ENCODE measurements at places on chromosomes 4 and X.

GRCh38 chr4:89468602-89469001 lies 161.0 kb upstream of the GPRIN3 start:
- DNase-seq = no peak

- DNase-seq = no peak
Observed at GRCh38 chr4:137693641-137694040, 161.3 kb upstream of the PCDH18 start.

GRCh38 chrX:83759872-83760271 lies 101.1 kb upstream of the CYLC1 start:
- no peak for DNase-seq

DNA sequence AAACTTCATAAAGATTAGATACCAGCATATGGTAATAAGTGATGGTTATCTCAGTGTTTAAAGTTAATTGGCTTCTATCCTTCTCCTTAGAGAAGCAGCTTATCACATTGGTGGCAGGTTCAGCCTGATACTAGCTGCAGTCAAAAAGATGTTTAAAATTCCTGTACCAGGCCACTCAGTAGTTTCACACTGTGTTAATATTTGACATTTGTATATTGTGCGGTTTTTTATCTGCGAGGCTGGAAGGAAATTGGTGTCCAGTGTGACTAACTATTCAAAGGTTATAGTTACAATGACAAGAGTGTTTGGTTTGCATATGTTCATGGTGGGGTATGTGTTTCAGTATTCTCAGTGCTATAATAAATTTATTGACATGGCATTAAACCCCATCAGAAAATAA lies 27.5 kb upstream of the TBC1D8B start:
- no peak for DNase-seq

- DNase-seq = no peak
Observed at GRCh38 chr4:140059159-140059558, 94.8 kb downstream of the MAML3 start.

GRCh38 chr4:107826421-107826980 lies 1.8 kb downstream of the SGMS2 start:
- no peak for DNase-seq

DNA sequence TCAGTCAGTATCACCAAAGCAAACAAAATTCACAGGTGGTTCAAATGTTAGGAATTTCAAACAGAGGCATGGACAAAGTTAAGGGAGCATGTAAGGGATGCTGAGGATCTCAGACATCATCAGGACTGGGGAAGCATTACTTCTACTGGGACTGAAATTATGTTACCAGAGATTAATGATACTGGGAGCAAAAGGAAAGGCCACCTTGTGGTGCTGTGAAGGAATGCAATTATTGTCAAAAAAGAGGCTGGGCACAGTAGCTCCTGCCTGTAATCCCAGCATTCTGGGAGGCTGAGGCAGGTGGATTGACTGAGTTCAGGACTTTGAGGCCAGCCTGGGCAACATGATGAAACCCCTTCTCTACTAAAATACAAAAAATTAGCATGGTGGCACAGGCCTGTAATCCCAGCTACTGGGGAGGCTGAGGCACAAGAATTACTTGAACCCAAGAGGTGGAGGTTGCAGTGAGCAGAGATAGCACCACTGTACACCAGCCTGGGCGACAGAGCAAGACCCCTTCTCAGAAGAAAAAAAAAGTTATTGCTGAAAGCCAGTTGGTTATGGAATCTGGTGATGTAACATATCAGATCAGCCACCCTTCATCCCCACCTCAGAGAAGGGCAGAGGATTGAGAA lies 954.3 kb downstream of the PCDH7 start:
- DNase-seq = no peak

GRCh38 chr4:56906489-56907393 lies 959 bp upstream of the REST start:
- DNase-seq = no peak

DNA sequence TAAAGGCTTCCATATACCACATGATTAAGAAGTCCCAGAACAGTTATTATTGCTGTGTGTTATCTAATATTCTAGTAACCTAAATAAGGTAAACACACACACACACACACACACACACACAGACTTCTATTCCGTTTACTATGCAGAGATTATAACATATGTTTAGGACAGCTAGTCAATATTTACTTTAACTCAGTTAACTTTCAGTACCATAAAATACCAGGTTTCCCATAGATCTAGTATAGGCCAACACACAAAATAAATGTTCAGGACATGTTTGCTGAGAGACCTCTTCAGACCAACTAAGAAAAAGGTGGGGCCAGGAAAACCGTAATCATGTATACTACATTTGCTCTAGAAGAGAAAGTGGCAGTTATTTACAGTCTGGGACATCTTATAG lies 365.5 kb downstream of the KLHL13 start:
- DNase-seq = no peak

DNA sequence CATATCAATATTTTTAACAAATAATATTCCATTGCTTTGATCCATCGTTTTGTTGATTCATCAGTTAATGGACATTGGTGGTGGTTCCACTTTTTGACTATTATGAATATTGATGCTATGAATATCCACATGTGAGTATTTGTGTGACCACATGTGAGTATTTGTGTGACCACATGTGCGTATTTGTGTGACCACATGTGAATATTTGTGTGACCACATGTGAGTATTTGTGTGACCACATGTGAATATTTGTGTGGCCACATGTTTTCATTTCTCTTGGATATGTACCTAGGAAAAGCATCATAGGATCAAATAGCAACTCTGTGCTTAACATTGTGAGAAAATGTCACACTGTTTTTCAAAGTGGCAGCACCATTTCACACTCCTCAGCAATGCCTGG lies 433.6 kb upstream of the FRG1 start:
- no peak for DNase-seq

GRCh38 chrX:12798601-12799000 lies 7.4 kb downstream of the PRPS2 start:
- no peak for DNase-seq

GRCh38 chrX:148620023-148620422 lies 119.6 kb downstream of the AFF2 start:
- DNase-seq = no peak

DNA sequence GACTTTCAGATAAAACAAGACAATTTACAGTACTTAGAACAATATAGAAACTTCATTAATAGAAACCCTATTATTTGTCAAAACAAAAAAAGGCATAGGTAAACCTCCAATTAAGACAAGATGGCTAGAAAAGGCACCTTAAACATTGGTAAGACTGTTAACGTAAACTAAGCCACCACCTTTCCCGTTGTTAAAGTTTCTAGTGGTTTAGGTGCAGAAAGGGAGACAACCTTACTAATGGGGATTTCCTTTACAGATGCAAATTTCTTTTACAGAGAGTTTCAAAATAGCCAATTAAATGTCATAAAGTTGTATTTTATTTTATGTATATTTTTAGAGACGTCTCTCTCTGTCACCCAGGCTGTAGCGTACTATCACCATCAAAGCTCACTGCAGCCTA lies 7.5 kb upstream of the NXF3 start:
- DNase-seq = no peak

DNA sequence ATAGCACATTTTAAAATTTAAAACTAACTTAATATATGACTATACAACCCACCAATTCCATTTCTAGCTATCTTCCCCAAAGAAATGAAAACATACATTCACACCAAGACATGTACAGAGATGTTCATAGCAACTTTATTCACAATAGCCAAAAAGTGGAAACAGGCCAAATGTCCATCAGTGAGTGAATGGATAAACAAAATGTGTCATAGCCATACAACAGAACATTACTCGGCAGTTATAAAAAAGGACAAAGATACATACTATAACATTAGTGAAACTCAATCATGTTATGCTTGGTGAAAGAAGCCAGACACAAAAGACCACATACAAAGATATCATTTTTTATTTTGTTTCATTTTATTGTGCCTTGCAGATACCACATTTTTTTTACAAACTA lies 396.8 kb downstream of the PACRGL start:
- DNase-seq = no peak

- no peak for DNase-seq
Observed at GRCh38 chr4:169096221-169096620, 86.2 kb upstream of the CBR4 start.

- no peak for DNase-seq
Observed at GRCh38 chr4:40750461-40751258, 905 bp downstream of the NSUN7 start.

- DNase-seq = peak; percentile 12
Observed at GRCh38 chr4:33357121-33357520, 2637.0 kb downstream of the PCDH7 start.

GRCh38 chr4:174061026-174061425 lies 222.4 kb downstream of the FBXO8 start:
- no peak for DNase-seq

GRCh38 chr4:2335729-2336101 lies 73.8 kb upstream of the MXD4 start:
- DNase-seq = no peak

- no peak for DNase-seq
Observed at GRCh38 chrX:32176510-32176909, 1034.8 kb downstream of the DMD start.

GRCh38 chrX:2627272-2627867 lies 63.7 kb upstream of the CD99 start:
- DNase-seq = no peak

DNA sequence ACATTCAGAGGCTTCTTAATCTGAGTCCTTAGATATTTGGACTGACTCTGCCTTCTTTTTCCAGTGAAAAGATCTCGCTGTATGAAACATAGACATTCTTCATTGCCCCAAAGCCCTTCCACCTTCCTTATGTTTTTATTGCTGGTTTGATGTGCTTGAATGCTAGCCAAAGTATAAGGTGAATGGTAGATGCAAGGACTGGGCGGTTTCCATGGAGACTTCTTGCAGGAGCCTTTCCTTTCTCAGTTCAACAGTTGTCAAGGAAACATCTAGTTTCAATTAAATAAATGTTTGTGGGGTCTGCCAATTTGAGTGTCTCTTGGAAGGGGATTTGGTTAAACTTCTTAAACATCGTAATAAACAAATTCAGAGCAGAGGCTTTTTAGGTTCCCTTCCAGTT lies 46.0 kb downstream of the REPS2 start:
- DNase-seq = no peak

GRCh38 chr4:148054275-148054674 lies 322.4 kb downstream of the ARHGAP10 start:
- DNase-seq = no peak

GRCh38 chr4:65399084-65399483 lies 271.2 kb downstream of the EPHA5 start:
- DNase-seq = peak; percentile 15

DNA sequence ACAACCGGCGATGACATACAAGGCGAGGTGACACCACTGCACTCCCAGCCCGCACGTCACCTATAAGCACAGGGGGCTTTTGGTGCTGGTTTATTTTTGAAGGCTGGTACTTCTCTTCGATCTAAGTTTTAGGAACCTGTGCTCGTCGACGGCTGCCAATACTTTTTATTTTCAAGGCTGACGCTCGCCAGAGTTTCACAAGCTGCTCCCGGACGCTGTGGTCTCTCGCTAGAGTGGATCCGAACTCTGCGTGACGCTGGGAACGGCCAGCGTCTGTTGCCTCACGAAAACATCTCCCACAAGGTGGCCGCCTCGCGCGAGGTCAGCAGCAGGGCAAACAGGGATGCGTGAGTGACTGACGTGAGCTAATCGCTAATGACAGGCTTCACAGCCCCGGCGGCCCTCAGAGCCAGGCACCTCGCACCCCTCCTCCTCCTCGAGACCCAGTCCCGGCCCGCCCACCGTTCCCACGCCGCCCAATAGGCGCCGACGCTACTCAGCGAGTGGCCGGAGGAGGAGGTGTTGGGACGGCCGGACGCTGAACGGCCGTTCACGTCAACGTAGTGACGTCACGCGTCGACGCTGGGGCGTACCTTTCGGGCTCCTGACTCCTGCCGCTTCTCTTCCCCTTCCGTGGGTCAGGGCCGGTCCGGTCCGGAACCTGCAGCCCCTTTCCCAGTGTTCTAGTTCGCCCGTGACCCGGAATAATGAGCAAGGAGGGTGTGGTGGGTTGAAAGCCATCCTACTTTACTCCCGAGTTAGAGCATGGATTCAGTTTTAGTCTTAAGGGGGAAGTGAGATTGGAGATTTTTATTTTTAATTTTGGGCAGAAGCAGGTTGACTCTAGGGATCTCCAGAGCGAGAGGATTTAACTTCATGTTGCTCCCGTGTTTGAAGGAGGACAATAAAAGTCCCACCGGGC lies at the start of gene CLCN3:
Gene CLCN3, plus strand, starts transcription at position 621 of the 922 bp plus-strand sequence. CDS start 15,351 bp downstream, outside the sequence.
- peak; percentile 93 for DNase-seq

GRCh38 chr4:75781305-75781704 lies 56.9 kb downstream of the USO1 start:
- DNase-seq = no peak

Data from NCI-H446 (cell line).